Stimulated activated CD8-positive, alpha-beta memory T cell treated with anti-CD3 and anti-CD28 coated beads, Interleukin-15, amount 100 ng/mL, for 4 hours (primary cell): ENCODE measurements at places on chromosomes 5 and 9.

- DNase-seq = no peak
These were observed 192.5 kb upstream of the RORB start for GRCh38 chr9:74304598-74304997.

DNA sequence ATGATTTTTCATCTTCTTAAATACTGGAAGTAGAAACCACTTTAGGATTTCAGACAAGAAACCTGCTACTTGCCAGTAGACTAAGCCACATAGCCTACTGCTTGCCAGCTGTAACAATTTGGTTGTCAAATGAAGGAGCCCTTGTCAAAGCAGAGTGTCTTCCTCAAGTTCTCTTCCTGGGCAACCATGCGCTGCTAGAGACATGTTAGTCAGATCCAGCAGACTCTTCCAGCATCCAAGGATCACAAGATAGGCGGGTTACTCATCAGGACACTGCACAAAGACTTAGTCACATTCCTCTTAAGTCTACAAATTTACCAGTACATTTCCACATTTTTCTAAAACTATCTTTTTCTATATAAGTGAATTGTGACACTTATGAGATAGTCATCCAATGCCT is 24.4 kb downstream of the SKIC3 start:
- no peak for DNase-seq

- no peak for DNase-seq
These were observed 1172.9 kb downstream of the CDH12 start for GRCh38 chr5:21680196-21680595.

DNA sequence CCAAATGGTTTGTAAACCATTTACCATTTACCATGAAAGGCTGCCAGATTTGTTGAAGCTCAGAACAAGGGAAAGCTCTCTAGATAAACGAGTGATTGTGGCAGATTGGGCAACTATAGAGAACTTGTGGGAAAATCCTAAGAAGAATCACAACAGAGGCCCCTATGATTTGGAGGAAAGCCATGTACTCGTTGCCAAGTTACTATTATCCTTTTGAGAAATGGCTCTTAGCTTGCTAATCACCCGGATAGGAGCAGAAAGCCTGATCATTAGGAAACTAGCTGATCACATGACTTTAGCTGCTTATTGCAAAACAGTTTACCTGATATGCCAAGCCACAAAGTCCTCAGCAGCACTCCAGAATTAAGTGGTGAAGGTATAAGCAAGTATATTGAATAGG is 23.5 kb upstream of the ATG10 start:
- DNase-seq = no peak

DNA sequence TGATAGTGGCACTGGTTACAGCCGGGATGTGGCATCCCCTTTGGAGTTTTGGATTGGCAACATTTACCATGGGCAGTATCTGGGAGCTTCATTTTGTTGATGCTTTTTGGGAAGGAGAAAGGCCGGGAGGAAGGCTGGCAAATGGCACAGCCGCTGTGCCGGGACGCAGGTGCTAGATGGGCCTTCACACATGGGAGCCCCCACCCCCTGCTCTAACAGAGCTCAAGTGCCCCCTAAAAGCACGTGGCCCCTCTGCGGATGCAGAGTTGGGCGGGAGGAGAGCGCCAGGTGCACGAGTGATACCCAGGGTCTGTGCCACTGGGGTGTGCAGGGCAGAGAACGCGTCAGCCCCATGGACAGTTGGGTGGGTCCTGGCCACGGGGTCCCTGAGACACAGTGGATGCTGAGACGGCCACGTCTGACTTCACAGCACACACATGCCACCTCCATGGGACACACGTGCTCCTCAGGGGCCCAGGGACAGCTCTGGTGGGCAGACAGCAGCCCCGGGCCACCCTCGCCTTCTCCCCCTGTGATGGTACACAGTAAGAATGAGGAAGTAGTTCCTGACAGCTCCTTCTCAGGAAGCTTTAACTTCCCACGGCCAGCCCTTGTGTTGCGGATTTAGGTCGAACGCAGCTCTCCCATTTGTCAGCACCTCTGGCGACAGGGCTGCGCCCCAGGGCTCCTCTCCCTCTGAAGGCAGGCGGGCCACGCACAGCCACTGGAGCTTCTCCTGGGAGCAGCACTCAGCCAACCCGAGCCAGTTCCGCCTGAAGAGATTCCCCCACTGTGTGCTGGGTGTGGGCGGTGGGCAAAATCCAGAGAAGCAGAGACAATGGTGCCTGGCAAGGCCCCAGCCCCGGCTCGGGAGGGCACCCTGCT is 10.8 kb downstream of the SLC9A3 start:
- no peak for DNase-seq

GRCh38 chr5:177403792-177404640 is 3.6 kb upstream of the PFN3 start:
- peak; percentile 73 for DNase-seq

- DNase-seq = no peak
These were observed 133.4 kb downstream of the PAM start for GRCh38 chr5:102888483-102888882.

- DNase-seq = no peak
These were observed 123.7 kb upstream of the IRX4 start for GRCh38 chr5:2006193-2006970.

- no peak for DNase-seq
These were observed 3.4 kb upstream of the SLC46A2 start for GRCh38 chr9:112894041-112894440.

GRCh38 chr5:7871653-7872052 is 2.7 kb downstream of the MTRR start:
- no peak for DNase-seq
